ENCODE measurements at places on chromosomes 6 and 20. TPM values are rescaled to one million over a fixed set of nuclear protein-coding genes. Genes with fewer than 3 reads are reported as not detected.

DNA sequence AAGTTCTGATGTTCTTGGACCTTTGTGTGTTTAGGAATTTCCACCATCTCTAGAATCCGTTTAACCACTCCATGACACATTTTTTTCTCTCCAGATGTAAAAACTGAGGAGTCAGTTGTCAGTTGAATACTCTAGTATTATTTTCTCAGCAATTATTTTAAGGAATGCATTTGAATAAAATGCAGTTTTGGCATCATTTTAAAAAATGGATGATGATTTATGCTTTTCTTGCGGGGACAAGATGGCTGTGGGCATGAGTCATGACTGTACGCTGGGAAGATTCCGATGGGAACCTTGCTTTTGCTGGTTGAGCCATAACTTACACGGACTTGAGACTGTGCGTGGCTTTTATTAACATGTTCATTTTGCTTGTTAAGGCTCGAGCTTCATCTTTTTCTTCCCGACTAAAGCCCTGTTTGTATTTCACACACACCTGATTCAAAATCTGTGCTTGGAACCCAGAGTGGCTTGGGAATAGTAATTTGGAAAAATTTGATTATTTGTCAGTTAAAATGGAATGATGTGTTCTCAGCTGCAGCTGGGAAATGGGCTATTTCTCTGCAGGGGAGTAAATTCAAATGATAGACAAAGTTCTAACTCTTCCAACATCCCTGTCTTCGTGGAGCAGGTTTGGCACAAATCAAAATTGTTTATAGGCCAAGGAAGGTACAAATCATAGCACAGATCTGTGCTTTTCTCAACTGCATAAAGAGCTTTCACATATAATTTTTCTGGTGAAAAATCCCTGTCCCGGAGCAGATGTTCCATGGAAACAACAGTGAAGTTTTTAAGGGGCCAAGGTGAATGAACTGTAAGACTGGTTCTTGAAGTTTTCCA is 470.5 kb upstream of the JAG1 start:
- DNase-seq = no peak

DNA sequence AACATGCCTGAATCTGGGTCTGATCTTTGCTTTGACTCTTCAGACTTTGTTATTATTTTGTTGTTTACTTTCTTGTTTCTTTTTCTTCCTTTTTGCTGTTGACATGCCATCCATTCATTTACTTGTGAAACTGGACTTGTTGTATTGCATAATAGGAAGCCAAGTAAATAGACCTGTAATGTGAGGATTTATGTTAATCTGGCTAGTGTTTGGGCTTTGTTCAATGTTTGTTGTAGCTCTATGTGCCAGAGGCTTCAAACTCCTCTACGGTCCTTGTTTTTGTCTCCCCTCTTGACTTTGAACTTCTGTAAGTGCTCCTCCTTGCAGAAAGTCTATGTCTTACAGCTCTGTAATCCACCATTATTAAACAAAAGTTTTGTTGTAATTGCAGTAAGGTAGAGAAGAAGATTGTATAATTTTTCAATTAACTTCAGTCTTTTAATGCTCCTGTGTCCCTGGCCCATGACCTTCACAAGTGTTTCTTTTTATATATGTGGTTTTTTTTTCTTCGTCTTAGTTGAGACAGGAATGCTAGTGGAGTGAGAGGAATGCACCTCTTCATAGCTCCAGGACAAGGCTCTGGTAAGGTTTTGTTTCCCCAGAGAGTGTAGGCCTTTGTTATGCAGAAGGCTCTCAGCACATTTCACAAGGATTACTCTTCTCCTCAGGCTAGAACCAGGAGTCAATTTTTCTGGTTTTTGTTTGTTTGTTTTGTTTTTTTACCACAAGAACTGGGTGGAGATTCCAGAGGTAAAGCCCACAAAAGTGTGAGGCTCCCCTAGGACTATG is 1061.8 kb upstream of the CITED2 start:
- no peak for DNase-seq

GRCh38 chr20:8244637-8245036 is 112.6 kb downstream of the PLCB1 start:
- DNase-seq = peak; percentile 29

GRCh38 chr20:38344107-38344701 is 2.1 kb upstream of the LBP start:
- DNase-seq = no peak

The BLOC1S5 gene
- total RNA-seq = 12.6 TPM

The TFAP2A gene
- total RNA-seq = 0.69 TPM

The SLC17A2 gene
- not detected for total RNA-seq

DNA sequence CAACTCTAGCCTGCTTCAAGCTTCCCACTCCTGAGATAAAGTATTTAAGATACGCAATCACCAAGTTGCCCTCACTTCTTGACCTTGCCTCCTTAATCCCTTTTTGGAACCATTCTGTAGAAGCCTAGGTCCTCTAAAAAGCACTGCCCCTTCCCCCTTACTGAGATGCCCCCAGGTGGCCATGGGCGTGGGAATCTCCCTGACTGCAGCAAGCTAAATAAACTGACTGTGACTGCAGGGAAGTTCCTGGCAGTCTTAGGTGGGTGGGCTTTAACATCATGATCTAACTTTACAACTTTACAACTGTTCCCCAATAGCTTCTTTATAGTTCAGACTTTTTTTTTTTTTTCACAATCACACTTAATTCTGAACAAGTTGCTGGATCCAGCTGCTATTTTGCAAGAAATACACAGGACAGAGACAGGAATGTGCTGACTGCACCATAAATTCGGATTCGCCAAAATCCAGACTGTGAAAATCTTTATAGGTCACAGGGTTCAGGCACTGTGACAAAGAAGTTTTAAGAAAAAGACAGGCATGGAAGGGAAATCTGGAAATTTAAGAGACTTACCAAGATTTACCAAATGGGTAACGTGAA is 344.2 kb upstream of the SULF2 start:
- no peak for DNase-seq

- no peak for DNase-seq
Measured at GRCh38 chr6:84788689-84789088, 24.3 kb upstream of the TBX18 start.

DNA sequence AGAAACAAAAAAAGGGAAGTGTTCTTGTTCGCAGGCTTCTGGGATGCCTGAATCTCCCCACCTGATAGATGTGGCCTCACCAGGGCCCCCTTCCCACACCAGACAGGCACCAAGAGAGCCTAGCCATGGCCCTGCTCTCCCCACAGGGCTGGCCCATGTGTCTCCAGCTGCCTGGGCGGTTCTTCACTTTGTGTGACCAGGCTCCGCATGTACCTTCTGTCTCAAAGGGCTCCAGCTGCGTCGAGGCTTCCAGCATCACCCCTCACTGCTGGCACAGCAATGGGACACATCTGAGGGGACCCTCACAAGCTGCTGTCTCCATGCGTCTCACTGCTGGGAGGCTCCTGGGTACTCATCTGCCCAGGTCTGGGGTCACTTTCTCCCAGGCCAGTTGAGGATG is 362.9 kb downstream of the ZFAND3 start:
- peak; percentile 16 for DNase-seq

The PDE7B gene
- 4.4 TPM for total RNA-seq

DNA sequence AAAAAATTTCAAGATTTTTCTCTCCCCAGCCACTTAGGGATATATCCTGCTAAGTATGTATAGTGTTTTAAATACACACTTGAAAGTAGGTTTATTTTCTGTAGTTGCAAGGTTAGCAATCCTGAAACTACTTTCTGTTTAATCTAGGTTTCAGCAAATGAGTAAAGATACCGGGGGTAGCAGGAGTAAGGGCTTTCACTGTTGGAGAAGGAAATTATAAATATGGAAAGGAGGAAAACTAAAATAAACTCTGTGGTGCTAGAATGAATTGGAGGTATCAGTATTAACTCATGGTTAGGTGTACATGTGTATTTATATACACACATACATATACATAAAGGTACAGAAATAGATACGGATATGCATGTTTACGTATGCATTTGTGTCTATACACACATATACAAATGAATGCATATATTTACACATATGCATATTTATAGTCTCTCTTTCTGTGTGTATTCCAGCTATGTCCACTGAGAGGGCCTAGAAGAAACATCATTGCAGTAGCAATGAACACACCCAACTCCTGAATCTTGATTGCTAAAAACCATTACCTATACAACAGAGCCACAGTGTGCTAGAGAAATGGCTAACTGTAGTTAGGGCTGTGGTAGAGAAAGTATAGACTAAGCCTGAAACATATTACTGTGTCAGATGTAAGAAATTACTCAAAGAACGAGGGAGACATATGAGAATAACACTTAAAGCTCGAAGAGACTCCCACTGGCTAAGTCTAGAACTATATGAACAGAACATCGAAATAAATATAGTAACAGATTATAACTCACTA is 95.9 kb upstream of the EMILIN3 start:
- DNase-seq = no peak

The SLC22A7 gene
- not detected for total RNA-seq

The ROS1 gene
- 39.1 TPM for total RNA-seq

DNA sequence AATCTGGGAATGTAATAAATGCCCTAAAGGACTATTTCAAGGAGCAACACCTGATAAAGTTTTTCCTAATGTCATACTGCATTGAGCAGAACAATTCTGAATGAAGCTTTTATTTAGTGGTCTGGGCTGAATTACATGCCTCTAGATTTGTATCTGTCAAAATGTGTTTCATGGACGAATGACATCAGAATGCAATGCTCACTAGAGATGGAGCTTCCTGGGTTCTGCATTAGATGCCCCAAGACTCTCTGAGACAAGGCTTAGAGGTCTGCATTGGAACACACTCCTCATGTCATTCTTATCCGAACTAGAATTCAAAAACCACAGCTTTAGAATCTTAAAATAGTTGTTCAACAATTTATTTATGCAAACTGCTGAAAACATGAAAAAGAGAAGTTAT is 62.0 kb downstream of the SYNE1 start:
- DNase-seq = no peak

The MOXD1 gene
- 10.5 TPM for total RNA-seq

- no peak for DNase-seq
Measured at GRCh38 chr20:19562426-19562825, 195.6 kb upstream of the RIN2 start.

GRCh38 chr20:46562373-46563169 is 12.1 kb upstream of the OCSTAMP start:
- peak; percentile 50 for DNase-seq

DNA sequence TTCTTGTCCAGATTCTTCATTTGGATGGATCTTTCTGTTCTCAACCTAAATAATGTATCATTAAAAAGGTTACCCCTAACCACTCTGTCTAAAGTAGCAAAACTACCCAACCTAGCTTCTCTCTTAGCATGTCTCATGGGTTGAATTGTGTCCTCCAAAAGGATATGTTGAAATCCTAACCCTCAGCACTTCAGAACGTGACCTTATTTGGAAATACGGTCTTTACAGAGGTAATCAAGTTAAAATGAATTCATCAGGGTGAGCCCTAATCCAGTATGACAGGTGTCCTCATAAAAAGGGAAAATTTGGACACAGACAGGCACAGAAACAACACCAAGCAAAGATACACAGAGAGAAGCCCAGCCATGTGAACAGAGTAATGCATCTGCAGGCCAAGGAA is 6.1 kb upstream of the FRK start:
- no peak for DNase-seq

GRCh38 chr6:25078141-25078540 is 142.4 kb upstream of the RIPOR2 start:
- no peak for DNase-seq

Data from upper lobe of left lung (tissue), 6 donors.